ENCODE measurements at places on chromosomes 5 and 9.

GRCh38 chr5:1821862-1822261 lies 20.7 kb downstream of the NDUFS6 start:
- no peak for DNase-seq

GRCh38 chr9:136684339-136684738 lies 2.9 kb downstream of the AGPAT2 start:
- no peak for DNase-seq

DNA sequence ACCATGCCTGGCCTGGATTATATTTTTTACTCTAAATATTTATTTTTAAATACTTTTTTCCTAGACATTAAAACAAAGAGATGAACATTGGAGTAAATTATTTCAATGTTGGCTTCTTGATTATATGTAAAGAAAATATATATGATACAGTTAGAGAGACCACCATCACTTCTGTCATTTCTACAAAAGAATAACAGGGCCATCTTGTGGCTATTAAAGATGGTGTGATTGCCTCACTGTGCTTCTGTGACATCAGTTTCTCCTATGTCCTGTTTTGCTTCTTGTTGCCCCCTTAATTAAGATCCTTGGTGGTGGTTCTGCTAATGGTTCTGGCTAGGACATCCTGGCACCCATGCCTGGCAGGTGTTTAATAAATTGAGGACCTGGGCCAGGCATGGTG lies 32.9 kb downstream of the NDFIP1 start:
- DNase-seq: no peak

DNA sequence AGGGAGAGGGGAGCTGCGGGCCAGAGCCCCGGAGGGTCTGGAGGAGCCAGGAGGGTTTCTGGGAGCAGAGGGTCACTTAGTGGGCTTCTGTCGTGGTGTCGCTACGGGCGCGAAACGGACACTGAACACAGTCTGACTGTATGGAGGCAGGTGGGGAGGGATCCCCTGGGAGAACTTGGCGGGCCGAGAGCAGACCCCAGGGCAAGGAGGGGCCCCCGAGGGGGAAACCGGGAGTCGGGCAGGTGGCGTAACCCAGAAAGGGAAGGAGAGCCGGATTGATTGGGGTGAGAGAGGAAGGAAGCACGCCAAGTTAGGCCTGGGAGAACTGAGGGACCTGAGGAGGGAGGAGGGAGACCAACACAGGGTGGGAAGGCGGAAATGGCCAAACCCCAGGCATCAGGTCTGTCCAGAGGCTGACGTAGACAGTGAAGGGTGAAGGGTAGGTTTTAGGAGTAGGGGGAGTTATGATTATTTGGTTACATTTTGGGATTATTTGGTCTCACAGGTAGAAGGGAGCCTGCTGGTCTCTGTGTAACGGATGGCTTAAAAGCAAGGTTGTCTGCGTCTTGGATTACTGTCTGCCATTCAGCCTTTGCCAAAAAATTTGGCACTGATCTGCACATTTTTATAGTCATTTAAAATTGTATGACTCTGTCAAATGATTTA lies 3.3 kb upstream of the MSMP start:
- DNase-seq: no peak

GRCh38 chr9:22119522-22120158 lies 110.5 kb upstream of the CDKN2B start:
- peak; percentile 50 for DNase-seq

GRCh38 chr5:145941448-145942130 lies 5.2 kb downstream of the SH3RF2 start:
- DNase-seq: peak; percentile 35

- DNase-seq: no peak
Observed at GRCh38 chr9:135304886-135305285, 174.7 kb upstream of the PPP1R26 start.

DNA sequence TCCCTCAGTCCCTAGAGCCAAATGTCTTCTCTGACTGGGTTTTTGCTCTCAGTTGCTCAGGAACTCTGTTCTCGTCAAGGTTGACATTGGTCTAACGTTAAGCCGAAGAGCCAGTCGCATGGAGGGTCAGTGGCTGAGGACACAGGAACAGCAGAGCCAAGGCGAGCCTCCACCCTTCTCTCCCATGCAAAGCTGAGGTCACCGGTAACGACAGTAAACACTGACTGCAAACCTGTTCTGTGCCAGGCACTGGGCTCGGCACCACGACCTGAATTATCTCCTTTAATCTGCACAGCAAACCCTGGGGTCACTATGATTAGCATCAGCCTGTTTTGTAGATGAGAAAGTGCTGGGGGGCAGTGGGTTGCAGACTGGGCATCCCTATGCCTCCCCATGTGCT lies 171.0 kb downstream of the COL23A1 start:
- DNase-seq: no peak

DNA sequence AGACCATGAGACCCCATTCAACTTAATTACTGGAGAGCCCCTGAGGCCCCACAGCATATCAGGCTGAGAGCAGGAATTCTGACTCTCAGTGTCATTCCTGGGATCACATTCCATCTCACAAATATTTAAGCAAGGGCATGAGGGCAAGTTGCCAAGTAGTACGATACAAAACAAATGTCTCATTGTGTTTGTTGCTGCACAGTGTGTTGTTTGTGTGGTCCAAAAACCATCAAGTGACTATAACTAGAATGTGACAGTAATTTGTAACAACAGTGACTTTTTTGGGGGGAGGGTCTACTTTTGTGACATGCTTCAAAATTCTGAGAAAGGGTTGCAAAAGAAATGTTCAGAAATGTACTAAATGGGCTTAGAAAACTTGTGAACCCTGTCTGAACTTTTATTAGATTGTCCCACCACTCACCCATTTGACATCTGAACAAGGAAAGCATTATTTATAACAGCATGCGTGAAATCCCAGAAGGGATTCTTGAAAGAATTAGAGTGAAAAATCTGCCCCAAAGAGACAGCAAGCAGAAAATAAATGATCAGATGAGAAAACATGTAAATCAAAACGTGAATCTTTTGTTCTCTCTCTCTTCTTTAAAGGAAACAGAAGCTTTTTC lies 347.0 kb downstream of the NTRK2 start:
- DNase-seq: no peak

DNA sequence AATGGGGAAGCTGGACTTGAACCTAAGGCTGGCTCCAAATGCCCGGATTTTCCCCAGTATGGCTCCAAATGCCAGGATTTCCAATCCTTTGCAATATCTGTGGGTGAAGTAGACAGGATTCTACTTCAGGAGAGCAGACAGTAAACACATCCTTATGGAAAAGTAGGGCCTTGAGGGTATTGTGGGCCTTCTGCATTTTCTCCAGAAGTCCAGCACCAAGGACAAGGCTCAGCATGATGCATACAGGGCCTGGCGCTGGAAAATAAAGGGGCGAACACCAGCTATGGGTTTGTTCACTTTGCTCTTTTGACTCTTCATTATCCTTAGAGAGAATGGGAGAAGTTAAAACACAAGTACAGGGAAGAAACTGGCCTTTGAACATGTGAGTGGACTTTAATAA lies 347.5 kb downstream of the SEMA5A start:
- DNase-seq: peak; percentile 59

GRCh38 chr5:132459983-132460838 lies 30.4 kb downstream of the IRF1 start:
- no peak for DNase-seq

- DNase-seq: no peak
Observed at GRCh38 chr5:145968970-145969713, 32.8 kb downstream of the SH3RF2 start.

GRCh38 chr9:129673602-129674001 lies 8.2 kb downstream of the PRRX2 start:
- DNase-seq: no peak

- no peak for DNase-seq
Observed at GRCh38 chr5:50967563-50968355, 301.3 kb downstream of the PARP8 start.

DNA sequence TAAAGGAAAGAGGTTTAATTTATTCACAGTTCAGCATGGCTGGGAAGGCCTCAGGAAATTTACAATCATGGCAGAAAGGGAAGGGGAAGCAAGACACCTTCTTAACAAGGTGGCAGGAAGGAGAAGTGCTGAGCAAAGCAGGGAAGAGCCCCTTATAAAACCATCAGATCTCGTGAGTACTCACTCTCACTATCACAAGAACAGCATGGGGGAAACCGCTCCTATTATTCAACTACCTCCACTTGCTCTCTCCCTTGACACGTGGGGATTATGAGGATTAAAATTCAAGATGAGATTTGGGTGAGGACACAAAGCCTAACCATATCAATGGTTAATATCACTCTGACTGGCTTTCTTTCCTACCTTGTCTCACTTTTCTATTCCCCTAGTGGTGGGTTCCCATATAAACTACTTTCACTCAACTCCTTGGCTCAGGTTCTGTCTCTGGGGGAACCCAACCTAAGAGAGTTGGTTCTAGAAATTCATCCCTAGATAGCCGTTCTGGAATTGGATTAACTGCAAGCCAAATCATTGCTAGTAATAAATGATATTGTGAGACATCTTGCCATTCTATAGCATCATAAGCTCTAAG lies 749.8 kb upstream of the GRAMD2B start:
- DNase-seq: no peak

DNA sequence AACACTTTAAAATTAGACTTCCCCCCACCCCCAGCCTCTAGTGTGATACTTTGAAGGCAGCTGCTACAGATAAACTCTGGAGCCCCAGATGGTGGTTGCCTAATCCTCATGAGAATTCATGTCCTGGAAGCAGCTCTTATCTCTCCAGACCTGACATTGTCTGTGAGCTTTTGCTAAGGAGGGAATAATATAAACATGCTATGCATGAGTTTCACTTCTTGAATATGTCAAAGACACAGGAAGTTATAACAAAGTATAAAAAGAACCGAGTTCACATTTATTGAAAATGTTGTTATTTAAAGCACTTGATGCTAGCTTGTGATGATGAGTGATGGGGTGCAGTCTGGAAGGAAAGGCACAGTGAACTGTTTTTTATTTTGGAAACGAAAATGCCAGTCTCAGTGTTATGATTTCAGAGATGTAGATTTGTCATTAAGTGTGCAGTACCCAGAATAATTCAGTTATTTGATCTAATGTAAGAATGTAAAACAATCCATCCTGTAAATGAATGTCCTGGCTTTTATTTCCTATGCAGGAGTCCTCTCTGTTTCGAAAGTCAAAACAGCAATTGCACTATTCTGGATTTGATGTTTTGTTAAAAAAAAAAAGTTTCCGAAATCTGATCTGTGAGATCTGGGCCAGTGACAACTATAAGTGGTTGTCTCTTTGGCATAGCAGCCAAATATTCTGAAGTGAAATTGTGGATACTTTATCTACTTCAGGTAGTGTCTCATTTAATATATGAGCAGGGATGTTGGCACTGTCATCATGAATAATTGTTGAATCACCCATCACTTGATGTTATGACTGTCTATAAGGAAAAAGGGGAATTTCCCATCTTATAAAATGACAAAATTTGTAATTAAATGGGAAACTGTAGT lies 77.0 kb downstream of the ZCCHC7 start:
- peak; percentile 77 for DNase-seq

DNA sequence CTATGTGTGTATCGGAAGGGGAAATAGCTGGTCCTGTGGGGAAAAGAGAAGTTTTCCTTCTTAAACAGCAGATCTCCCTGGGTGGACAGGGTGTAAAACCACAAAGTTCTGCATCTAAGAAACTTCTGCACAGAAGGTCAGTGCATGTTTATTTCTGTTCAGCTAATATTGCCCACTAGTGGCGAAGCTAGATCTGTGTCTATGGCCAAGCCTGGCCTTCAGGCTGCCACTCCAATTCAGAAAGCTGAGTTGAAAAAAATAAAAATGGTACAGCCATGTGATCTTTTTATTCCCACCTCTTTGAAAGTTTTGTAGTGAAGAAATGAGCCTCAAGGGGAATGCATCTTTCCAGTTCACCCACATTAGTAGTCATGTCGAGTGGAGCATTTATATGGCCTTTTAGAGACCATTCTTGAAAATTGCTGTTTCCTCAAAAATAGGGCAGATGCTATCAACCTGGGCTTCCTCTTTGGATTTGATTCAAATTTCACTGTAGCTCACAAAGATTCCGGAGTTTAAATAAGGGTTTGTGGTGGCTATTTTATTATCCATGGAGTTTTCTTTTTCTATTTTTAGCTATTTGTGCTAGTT lies 488.0 kb downstream of the PRELID2 start:
- peak; percentile 72 for DNase-seq

- no peak for DNase-seq
Observed at GRCh38 chr5:155936520-155937406, 390.2 kb upstream of the SGCD start.

DNA sequence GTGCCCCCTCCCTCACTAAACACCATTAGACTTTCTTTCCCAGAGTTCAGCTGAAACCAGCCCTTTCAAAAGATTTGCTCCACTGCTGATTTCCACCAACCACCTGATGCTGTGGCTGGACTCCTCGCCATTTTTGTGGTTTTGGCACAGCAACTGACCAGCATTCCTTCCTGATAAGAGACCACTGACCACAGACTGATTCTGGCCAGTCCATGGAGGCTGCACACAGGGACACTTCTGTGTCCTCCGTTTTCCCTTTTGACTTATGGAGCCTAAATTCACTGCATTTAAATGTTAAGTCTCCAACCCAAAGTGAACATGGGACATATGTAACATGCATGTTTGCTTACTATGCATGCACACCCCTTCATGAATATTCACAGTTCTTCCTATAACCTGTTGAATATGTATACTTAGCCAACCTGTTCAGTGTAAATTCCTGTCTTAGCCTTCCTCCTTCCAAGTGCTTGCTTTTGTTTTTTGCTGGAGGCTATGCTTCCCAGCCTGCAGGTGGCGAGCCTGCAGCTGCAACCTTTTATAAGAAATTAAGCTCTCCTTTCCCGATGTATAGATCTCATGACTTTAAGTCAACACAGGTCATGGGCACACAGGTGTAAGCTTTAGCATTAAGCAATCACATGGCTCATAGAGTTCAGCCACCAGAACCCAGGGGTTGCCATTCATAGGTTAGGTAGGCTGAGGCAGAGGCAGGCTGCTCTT lies 78.7 kb downstream of the ACTL7B start:
- DNase-seq: peak; percentile 19

DNA sequence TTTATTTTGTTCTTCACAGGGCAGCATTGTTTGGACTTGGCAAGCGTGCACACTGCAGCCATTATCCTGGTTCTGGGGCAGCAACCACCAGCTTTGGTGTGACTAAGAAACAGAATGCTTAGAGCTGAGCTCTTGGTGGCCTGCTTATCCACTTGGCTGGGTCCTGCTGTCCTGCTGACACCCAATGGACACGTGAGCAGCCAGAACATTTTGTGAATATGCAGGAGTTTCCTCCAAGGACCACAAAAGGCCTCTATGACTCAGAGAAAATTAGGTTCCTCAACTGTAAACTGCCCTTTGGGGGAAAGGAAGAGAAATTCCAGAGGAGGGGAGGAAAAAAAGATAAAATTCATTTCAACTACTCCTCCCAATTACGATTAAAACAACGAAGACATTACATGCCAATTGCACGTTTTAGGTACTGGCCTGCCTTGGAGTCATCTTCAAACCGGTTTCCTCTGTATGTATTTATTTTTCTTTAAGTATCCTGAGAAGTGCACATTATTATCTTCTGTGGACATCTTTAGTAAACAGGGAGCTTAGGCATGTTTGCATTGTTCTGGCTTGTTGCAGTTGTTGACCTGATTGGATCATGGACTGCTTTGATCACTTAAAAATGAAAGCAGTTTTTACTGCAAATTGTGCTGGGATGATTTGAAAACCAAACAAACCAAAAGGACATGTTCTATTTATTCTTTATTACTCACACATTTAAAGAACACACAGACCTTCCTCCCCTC lies 82.3 kb upstream of the TLE4 start:
- DNase-seq: peak; percentile 62

- DNase-seq: peak; percentile 6
Observed at GRCh38 chr9:18893491-18893890, 139.5 kb downstream of the SAXO1 start.
